ENCODE measurements at places on chromosomes 4 and X.

GRCh38 chrX:9786798-9787635 is 788 bp downstream of the SHROOM2 start:
- DNase-seq, result no peak

GRCh38 chr4:31045724-31046318 is 325.7 kb downstream of the PCDH7 start:
- no peak for DNase-seq

DNA sequence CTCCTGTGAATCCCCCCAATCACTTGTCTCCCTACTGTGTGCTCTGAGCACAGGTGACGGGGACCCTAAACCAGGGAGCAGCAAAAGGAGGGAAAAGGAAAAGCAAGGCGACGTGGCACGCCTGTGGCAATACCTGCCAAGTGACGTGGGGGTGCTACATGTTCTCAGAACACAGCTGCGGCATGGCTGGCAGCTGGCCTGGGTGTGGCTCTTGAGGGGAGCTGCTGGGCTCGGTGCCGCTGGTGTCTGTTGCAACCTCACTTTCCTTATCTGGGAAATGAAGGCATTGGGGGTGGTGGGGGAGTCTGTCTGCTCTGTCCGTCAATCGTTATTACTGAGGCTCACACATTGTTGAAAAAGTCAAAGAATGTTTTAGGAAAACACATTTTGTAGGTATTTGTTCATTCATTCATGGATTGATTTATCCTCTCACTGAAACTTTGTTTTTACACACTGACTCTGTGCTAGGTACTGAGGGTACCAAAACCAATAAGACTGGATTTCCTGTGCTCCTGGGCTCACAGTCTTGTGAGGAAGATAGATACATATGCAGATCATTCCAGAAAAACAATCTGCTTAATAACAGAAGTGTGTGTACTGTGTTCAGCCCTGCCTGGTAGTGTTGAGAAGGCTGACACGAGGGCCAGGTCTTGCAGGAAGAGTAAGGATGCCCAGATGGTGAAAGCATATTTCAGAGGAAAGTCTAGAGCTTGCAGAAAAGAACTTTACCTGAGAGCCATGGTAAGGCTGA is 217.6 kb downstream of the PTTG2 start:
- DNase-seq, result peak; percentile 19

DNA sequence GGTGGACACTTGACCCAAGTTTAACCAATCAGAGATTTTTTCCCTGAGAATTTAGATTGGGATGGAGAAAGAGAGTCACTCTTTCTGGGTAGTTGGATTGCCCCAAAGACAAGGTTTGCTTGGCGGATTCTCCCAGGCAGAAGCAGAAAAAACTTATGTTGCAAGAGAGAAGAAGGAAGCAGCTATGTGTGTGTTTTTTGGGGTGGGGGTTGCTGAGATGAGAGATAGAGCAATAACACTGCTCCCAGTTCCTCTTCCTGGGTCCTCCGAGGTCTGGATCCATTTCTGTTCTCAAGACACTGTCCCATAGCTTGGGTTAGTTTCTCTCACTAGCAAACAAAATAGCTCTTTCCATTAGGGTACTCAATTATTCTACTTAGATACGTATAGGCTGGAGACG is 222.1 kb downstream of the STIM2 start:
- no peak for DNase-seq

DNA sequence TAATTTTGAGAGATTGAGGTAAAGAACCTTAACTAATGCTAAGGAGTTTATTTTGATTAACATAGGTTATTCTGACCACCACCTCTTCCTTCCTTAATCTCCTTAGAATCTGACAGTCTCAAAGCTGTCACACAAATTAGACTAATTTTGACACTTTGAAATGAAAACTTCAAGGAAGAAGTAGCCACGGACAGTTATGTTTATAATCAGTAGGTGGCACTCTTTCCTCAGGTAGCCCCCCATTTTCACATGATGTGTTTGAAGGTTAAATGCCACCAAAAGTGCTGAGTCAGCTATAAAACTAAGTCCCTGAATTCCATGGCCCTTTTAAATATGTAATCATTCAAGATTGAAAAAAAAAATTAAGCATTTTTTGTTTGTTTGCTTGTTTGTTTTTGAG is 22.4 kb downstream of the TMEM33 start:
- no peak for DNase-seq

DNA sequence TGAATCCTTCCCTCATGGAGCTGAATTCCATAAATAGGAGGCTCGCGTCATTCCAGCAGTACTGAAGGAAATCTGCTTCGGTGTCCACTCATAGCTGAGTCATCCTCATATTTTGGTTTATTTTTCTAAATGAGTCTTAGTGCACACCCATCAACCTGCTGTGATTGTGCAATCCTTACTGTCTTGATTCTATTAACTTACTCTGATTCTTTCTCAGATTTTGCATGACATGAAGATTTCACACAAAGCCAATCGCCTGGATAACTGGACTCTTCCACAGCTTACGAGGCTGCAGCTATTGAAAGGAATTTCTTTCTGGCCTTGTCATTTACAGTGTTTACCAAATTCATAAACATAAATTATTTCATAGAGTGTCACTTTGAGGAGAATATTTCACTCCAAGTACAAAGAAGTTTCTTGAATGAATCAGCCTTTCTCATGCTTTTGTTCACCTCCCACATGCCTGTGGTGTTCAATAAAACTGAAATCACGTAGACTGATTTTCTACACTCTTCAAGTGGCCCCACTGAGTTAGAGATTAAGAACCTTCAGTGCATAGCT is 207.6 kb upstream of the SLITRK2 start:
- DNase-seq, result no peak

Data from activated naive CD4-positive, alpha-beta T cell (primary cell).